Nucleus accumbens (tissue), 56 donors: ENCODE measurements at places on chromosomes 11 and 22.
A peak's percentile ranks its signal among the peaks of the same experiment; 100 is the strongest.

DNA sequence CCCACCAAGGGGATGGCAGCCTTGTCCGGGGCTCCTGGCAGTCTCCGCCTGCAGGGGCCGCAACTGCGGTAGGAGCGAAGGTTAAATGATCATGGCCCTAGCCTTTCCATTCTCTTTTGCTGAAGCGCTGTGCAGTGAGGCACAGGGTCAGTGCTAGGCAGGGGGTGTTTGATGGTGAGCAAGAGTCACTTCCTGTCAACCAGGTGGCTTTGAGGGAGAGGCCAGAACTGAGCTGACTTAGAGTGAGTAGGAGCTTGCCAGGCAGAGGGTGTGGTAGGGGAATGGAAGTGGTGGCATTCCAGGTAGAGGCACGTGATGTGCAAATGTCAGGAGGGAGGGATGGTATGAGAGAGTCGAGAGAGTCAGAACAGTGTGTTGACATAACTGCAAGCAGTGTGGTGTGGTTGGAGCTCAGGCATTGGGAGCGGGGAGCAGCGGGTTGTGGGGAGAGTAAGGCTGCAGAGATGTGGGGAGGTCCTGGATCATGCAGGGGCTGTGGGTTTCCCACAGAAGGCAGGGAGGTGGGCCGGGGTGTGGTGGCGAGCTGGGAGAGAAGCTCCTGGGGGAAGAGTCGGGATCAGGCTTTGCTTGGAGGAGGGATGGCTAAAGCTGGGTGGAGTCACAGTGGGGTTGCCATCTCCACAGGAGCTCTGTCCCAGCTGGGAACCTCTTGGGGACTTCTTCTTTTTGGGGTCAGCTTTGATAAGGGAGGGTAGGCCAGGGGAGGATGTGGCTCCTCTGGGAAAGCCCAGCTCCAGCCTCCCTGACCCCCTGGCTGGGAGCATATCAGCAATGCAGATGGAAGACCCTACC, 33.3 kb downstream of the AMPD3 start:
- DNase-seq, result no peak

- peak; percentile 43 for DNase-seq
Observed at GRCh38 chr11:112784323-112785073, 176.7 kb upstream of the NCAM1 start.

GRCh38 chr11:97739932-97740800, 1280.6 kb upstream of the CNTN5 start:
- no peak for DNase-seq

DNA sequence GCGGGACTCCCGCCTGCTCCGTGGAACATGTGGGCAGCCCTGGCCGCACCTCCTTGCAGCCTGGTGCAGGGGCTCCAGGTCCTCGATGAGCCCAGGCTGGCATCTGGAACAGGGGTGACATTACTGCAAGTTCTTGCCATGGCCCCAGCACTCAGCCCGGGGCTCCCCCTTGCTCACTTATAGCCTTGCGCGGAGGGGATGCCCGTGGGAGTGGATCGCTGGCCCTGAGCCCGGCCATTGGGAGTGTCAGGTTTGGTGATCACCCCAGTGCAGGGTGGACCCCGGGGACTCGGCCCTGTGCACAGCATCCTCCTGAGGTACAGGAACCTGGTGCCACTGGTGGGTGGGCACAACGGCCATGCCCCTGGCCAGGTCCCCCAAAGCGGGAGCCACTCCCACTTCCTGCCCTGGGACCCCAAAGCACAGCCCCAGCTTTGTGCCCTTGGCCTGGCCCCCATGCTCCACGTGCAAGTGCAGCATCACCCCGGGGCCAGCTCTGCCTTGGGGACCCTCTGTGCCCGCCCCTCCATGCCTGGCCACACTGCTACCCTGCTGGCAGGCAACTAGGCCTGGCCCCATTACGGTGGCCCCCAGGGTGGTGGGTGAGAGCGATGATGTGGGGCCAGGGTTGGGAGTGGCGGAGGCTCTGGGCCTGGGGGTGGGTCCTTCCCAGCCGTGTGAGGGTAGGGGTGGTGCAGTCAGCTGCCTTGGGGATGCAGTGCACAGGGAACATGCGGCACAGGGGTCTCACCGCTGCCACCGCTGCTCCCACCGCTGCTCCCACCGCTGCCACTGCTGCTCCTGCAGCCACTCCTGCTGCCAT, 439.8 kb downstream of the TBC1D22A start:
- no peak for DNase-seq

- no peak for DNase-seq
Observed at GRCh38 chr11:16817351-16817750, 78.9 kb downstream of the C11orf58 start.

DNA sequence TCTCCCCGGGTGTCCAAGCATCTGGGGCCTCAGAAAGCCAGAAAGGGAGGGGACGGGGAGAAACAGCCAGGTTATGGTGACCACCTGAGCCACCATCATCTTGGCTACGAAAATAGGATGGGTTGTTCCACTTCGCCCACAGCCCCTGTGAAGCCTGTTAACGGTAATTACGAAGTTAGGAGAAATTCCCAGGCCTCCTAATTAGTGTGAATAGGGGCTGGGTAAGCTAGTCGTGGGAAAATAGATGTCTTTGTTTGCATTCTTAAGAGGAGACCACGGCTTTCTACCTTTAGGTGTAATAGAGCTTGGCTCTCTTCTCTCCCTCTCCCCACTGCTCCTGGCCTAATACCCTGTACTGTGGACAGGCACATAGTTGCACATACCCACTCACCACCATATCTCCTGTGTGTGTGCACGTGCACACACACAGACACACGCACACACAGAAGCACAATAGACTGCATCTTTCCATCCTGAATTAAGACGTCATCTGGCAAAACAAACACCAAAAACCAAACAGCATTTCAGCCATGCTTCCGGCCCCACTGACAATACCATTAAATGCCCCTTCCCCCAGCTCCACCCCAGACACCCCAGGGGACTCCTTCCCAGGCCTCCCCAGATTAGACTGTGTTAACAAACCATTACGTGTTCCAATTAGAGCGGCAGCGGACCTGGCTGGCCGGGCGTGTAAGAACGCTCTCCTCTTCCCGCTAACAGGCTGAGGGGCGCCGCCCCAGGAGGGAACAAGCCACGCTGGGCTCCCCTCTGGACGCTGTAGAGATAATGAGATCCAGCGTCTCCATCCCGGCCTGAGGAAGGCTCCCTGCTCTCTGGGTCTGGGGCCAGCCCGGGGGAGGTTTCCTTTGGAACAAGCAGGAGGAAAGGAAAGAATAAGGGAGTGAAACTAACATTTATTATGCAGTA, 72.8 kb downstream of the TP53I11 start:
- no peak for DNase-seq

DNA sequence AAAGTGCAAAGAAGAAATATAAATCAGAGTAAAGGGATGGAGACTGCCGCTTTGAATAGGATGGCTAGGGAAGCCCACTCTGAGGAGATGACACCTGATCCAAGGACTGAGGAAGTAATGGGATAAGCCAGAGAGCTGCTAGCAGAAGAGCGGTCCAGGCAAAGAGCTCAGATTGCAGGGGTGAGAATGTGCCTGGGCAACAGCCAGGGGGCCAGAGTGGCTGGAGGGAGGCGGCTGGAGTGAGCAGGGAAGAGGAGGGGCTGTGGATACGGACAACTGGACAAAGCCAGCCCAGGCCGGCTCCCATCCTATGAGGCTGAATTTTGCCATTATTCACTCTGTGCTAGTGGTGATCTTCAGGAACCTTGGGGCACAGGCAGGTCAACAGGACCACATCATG, 360.3 kb upstream of the SYN3 start:
- DNase-seq, result no peak

DNA sequence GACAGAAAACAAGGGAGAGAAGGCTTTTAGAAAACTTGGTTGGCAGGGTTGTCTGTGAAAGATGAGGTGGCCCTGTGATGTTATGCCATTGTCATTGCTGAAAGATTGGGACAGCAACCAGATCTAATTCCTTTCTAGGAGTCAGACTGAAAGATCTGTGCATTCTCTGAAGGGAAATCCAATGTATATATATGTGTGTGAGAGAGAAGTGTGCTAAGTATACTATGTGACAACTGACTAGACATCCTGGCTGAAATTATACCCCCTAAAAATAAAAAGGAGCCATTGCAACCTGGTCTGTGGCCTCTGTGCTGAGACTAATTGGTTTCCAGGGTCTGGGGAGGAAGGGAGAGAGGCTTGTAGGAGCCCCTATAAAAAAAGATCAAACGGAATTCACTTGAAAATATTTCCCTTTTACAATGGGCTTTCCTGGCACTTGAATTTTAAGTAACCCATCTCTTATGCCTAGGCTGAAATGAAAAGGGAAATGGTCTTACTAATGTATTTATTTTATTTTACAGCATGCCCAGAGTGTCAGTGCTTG, 1.2 kb upstream of the MPPED2 start:
- DNase-seq, result no peak

DNA sequence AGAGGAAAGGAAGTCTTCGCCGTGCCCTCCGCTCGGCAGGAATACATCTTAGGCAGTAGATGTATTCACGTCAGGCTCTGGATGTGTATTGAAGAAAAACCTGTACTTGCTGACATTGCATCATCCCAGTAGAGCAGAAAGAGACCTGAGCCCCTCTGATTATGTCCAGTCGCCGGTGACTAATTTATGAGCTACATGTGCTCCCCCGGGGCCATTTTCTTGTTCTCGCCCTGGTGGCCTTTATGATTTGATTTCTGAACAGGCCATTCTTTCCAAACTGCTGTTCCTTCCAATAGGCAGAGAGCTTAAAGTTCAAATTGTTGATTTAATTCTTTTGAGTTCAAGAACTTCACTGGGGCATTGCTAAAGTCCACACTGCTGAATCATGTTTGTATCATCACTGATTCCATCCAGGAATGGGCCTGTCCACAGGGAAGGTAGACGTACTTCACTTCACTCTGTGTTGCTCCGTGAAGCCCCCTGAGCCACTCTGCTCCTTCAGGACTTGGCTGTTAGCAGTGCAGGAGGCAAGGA, 137.3 kb upstream of the RASSF10 start:
- no peak for DNase-seq

DNA sequence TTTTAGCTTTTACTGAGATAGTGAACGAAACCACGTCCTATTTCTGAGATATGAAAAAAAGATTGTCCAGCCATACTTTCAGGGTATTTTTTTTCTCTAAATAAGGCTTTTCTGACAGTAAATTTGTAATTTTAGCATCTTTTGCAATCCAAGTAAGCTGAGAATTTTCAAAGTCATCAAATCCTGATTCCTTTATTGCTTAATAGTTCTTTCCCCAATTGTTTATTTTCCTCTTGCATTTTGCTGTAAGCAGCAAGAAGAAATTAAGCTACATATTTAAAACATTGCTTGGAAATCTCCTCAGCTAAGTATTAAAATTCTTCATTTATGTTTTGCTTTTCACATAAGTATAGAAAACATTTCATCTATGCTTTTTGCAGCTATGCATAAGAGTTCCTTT, 493.3 kb upstream of the CCDC179 start:
- DNase-seq, result no peak

DNA sequence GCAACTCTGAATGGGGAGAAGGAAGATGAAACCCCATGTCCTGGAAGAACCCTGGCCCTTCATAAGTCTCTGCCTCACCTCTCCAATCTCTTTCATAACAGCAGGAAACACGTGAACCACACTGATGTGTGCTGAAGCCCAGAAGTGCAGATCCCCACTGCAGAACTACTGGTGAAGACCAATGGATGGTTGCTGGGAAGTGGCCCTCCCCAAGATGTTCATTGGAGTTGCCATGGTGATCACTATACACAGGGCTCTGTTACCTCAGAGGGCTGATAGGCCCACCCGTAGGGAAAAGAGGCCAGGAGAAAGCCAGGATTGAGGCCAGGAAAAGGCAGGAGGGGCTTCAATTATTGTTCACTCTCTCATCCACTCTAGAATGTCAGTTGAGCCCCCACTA, 11.6 kb downstream of the TST start:
- no peak for DNase-seq
